MCF 10A (cell line): ENCODE measurements at places on chromosomes 16 and 17. TPM values are rescaled to one million over a fixed set of nuclear protein-coding genes. Genes with fewer than 3 reads are reported as not detected.

GPT2 gene
- total RNA-seq, result 44.7 and 60.6 TPM in 2 replicates

LITAFD gene
- not detected in 2 replicates for total RNA-seq

ENPP7 gene
- not detected in 2 replicates for total RNA-seq

APPBP2 gene
- total RNA-seq, result 33.1 and 39.6 TPM in 2 replicates

CMTR2 gene
- total RNA-seq, result 25.6 and 27.7 TPM in 2 replicates

ZFP3 gene
- total RNA-seq, result not detected in 2 replicates

DPEP1 gene
- total RNA-seq, result 0.29 and 0.82 TPM in 2 replicates

KIAA0513 gene
- total RNA-seq, result 4.2 and 4.9 TPM in 2 replicates
